Liver (tissue), 10 donors: ENCODE measurements at places on chromosomes 2 and 18.

DNA sequence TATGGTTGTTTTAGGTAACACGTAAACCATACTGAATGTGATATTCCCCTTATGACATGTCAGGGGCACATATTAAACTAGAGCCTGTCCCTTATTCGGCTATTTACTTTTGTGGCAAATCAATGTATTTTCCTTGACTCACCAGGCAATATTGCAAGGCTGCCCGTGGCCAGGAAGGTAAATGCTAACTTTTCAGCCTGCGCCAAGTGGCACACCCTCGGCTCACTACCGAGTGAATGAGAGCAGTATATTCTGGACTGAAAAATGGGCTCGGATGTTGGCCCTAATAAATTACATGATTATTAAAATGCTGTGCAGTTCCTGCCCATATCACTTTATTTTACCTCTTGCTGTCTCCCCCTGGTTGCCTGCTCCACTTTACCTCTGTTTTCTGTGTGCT is 46.7 kb downstream of the POU3F3 start:
- DNase-seq: no peak

DNA sequence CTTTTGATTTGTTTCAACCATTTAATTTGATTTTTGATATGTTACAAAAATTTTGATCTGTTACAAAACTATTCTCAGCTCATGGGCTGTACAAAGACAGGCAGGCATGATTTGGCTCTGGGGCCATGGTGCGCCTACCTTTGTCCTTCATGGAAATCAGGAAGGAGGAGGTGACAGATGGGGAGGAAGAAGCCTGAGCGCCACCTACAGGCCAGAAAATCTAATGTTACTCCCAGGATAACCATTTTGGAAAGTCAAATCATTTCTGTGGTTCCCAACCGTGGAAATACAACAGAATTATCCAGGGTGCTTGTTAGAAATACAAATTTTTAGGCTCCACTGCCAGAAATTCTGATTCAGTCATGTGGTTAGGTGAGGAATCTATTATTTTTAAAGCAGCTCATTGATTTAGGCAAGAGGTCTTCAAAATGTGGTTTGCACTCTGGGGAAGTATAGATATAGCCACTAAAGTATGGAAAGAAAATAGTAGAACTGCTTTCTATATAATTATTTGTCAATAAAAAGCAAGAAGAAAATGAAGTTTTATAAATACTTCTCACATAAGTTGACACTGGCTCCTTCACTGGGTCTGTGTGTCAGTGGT is 93.9 kb downstream of the EVA1A start:
- peak; percentile 40 for DNase-seq

DNA sequence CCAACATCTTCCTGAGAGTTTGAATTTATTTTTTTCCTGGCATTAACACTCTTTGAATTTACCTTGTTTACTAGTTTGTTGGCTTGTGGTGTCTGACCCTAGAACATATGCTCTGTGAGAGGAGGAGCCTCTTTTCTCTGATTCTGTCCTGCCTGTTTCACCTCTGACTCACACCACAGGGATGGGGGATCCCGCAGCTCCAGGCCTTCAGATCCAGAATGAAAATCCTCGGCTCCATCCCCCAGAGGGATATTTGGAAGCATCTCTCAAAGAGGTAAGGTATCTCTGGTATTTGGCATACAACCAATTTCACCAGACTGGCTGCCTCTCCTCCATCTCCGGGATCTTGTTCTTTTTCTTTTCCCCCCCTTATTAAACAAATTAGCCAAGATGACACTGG is 104.7 kb downstream of the GPR39 start:
- DNase-seq: no peak

- no peak for DNase-seq
These were observed 201.7 kb upstream of the CWC22 start for GRCh38 chr2:180208841-180209240.

DNA sequence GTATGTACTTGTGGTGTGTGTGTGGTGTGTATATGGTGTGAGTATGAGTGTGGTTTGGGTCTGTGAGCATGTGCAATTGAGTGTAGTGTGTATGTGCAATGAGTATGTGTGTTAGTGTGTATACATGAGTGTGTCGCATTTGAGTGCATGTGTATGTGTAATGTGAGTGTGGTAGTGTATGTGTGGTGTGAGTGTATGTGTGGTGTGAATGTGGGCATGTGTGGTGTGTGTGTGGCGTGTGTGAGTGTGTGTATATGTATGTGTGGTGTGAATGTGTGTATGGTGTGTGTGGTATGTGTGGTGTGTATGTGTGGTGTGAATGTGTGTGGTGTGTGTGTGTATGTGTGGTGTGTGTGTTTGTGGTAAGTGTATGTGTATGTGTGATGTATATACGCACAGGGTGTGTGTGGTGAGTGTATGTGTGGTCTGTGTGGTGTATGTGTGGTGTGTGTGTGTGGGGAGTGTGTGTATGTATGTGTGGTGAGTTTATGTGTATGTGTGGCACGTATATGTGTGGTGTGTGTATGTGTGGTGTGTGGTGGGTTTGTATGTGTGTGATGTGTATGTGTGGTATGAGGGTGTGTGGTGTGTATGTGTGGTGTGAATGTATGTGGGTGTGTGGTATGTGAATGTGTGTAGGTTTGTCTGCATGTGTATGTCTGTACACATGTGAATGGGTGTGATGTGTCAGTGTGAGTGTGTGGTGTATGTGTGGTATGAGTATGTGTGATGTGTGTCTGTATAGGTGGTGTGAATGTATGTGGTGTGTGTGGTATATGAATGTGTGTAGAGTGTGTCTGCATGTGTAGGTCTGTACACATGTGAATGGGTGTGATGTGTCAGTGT is 123.4 kb downstream of the DOCK10 start:
- no peak for DNase-seq

DNA sequence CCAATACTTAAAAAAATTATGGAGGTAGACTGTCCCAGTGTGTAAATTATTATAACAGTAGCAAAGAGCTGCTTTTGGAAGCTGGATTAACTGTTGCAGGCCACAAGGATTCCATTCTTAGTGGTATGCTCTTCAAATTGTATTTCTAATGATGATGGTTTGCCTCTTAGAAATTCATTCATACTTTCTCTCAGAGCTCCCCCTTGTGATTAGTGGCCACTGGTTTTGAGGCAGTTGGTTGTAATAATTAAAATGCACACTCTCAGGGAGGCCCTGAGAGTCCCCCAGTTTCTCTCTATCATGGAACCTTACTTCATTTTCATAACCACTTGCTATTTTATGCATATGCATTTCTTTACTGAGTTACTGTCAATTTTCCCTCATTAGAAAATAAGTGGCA is 122.5 kb downstream of the PLA2R1 start:
- DNase-seq: no peak
